ENCODE measurements at places on chromosomes 12 and 14.

GRCh38 chr12:45695035-45695434, 34.5 kb upstream of the ARID2 start:
- no peaks in the 10 kb centered on the region for H3K4me1 ChIP-seq
- no peak for DNase-seq
- no peak overlapping the region for H3K4me3 ChIP-seq
- no peak overlapping the region for H3K27ac ChIP-seq
- H3K36me3 ChIP-seq, result no peaks in the 10 kb centered on the region

DNA sequence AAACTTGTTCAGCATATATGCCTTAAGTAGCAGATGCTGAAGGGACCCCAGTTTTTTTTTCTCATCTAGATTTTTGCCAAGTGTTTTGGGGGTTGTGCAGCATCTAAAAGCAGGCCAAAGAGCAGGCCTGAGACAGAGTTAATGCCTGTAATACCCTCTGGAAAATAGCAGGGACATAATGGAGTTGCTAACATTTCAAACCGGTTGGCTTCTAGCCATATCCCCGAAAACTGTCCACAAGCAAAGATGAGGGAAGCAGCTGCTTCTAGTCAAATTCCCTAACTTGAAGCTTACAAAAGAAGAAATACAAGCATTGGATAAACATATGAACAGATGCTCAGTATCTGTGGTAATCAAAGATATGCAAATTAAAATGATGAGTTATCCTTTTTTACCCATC, 52.1 kb upstream of the AEBP2 start:
- no peak overlapping the region for H3K4me3 ChIP-seq
- H3K36me3 ChIP-seq, result no peaks in the 10 kb centered on the region
- H3K4me1 ChIP-seq, result peaks cover 2% of the 10 kb centered on the region
- H3K27ac ChIP-seq, result no peak overlapping the region

- H3K27me3 ChIP-seq, result no peaks in the 10 kb centered on the region
- no peak overlapping the region for H3K27ac ChIP-seq
- no peaks in the 10 kb centered on the region for H3K36me3 ChIP-seq
- DNase-seq, result no peak
- no peak overlapping the region for H3K4me3 ChIP-seq
These were observed 1224.9 kb upstream of the TMEM132C start for GRCh38 chr12:127041985-127042625.

- H3K27me3 ChIP-seq, result no peaks in the 10 kb centered on the region
- no peak overlapping the region for H3K4me3 ChIP-seq
- H3K27ac ChIP-seq, result no peak overlapping the region
- no peaks in the 10 kb centered on the region for H3K4me1 ChIP-seq
- no peak for DNase-seq
These were observed 292.0 kb downstream of the RPAP3 start for GRCh38 chr12:47413806-47414205.

DNA sequence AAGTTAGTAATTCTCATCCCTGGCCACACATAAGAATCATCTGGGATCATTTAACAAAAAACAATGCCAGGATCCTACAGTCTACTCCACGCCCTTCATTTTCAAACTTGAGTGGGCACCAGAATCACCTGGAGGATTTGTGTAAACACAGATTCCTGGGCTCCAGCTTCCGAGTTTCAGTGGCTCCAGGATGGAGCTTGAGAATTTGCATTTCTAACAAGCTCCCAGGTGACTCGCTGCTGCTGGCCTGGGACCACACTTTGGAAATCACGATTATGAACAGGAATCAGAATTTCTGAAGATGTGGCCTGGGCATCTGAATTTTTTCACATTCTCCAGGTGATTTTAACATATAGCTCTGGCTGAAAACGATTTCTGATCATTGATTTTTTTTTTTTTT, 234.8 kb downstream of the CACNA1C start:
- peaks cover 7% of the 10 kb centered on the region for H3K27me3 ChIP-seq
- peaks cover 3% of the 10 kb centered on the region for H3K4me1 ChIP-seq
- no peak overlapping the region for H3K27ac ChIP-seq
- H3K4me3 ChIP-seq, result no peak overlapping the region

DNA sequence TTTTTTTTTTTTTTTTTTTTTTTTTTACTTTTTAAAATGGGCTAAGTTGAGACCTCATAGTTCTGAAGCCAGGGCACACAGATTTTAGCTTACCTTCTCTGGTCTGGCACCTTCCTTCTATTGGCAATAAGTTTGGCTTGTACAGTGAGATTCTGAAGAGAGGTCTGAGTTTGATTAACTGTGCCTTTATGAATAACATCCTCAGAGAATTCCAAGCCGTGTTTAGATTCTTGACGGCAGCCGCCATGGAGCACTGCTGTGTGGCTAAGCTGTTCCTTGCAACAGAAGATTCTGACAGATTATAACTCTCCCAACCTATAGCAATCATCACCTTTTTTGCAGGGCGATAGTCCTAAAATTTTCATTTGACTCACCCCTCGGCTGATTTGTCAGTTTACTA, 354.9 kb upstream of the FAR2 start:
- H3K4me3 ChIP-seq, result no peak overlapping the region
- H3K36me3 ChIP-seq, result no peaks in the 10 kb centered on the region
- H3K4me1 ChIP-seq, result no peaks in the 10 kb centered on the region
- H3K27me3 ChIP-seq, result no peaks in the 10 kb centered on the region

DNA sequence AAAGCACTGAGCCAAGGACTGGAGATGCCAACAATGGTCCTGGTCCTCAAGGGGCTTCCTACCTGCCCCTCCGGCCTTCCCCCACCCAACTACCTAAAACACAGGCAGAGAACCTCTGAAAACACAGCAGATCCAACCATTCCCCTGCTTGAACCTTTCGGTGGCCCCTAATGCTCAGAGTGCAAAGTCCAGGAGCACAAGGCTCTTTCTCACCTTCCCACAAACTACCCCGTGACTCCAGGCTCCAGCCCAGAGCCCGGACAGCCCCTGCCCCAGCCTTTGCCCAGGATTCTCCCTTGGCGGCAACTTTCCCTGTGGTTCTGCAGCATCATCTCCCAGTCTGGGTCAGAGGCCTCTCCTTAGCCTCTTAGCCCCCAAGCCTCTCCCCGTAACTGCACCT, 1.6 kb upstream of the CD9 start:
- H3K36me3 ChIP-seq, result no peaks in the 10 kb centered on the region
- DNase-seq, result no peak
- H3K4me1 ChIP-seq, result peaks cover 29% of the 10 kb centered on the region
- no peak overlapping the region for H3K27ac ChIP-seq
- peaks cover 57% of the 10 kb centered on the region for H3K27me3 ChIP-seq
- no peak overlapping the region for H3K4me3 ChIP-seq

DNA sequence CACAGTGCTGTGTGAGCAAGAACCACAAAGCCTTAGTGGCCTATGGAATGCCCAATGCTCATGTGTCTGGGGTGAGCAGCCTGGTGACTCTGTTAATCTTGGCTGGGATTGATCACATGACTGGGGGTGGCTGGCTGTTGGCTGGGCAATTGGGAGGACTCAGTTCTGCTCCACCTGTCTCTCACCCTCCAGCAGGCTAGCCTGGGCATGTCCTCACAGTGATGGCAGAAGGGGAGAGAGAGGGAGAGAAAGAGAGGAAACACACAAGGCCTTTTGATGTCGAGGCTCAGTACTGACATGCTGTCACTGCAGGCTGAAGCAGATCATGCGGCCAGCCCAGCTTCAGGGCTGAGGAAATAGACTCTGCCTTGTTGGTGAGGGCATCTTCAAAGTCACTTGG, 136.8 kb downstream of the TBX5 start:
- no peaks in the 10 kb centered on the region for H3K36me3 ChIP-seq
- no peak for DNase-seq
- peak overlapping the region; percentile 4 for H3K4me3 ChIP-seq
- no peak overlapping the region for H3K27ac ChIP-seq

DNA sequence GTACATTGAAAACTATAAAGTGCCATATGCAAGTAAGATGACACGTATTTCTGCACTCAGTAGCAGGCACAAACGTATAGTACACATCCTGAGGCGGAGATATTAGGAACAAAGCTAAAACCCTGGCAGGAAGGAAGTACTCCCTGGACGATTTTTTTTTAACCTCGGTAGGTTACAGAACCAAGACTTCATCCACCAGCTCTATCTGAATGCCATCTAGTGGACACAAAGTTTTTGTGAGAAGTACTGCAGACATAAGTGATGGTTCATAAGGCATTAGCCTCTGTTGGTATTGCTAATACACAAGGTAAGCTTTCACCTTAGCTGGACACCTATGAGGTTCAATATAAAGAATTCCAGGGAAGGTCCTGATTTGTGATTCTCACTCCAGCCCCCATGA, 83.0 kb upstream of the CCDC196 start:
- DNase-seq, result no peak
- no peaks in the 10 kb centered on the region for H3K36me3 ChIP-seq
- H3K27me3 ChIP-seq, result no peaks in the 10 kb centered on the region

- DNase-seq, result peak; percentile 30
- no peaks in the 10 kb centered on the region for H3K36me3 ChIP-seq
- no peak overlapping the region for H3K4me3 ChIP-seq
- no peaks in the 10 kb centered on the region for H3K27me3 ChIP-seq
These were observed 164.6 kb downstream of the TMEM117 start for GRCh38 chr12:44000309-44000952.

- no peak for DNase-seq
- no peak overlapping the region for H3K27ac ChIP-seq
- no peaks in the 10 kb centered on the region for H3K4me1 ChIP-seq
- H3K4me3 ChIP-seq, result no peak overlapping the region
- no peaks in the 10 kb centered on the region for H3K27me3 ChIP-seq
These were observed 52.0 kb upstream of the SAV1 start for GRCh38 chr14:50719911-50720759.

DNA sequence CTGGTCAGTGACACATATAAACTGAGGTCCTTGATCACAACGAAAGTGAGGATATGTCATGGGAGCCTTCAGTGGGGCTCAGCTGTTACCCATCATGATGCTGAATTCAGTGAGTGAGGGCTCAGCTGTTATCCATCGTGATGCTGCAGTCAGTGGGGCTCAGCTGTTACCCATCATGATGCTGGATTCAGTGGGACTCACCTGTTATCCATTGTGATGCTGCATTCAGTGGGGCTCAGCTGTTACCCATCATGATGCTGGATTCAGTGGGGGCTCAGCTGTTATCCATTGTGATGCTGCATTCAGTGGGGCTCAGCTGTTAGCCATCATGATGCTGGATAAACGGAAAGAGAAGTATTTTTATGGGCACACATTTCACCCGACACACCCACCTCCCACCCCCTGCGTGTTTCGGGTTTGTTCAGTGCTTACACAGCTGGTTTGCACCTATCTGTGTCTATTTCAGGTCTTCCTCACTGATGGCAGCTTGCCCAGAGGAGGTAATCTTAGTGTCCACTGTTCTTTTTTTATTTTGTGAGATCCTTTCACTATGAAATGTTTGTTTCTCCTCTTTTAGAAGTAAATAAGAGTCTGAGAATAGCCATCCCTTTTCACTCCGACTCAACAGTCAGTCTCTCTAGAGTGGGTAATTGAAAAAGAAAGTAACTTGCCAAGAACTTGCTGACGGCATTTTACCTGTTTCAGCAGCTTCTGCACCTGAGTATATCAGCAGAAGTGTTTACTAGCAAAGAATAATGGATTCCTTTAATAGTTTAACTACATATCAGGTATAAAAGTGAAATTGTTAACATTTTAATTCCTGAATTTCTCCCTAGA, 183.0 kb downstream of the ERC1 start:
- peaks cover 6% of the 10 kb centered on the region for H3K4me1 ChIP-seq
- H3K36me3 ChIP-seq, result no peaks in the 10 kb centered on the region
- no peak overlapping the region for H3K4me3 ChIP-seq

DNA sequence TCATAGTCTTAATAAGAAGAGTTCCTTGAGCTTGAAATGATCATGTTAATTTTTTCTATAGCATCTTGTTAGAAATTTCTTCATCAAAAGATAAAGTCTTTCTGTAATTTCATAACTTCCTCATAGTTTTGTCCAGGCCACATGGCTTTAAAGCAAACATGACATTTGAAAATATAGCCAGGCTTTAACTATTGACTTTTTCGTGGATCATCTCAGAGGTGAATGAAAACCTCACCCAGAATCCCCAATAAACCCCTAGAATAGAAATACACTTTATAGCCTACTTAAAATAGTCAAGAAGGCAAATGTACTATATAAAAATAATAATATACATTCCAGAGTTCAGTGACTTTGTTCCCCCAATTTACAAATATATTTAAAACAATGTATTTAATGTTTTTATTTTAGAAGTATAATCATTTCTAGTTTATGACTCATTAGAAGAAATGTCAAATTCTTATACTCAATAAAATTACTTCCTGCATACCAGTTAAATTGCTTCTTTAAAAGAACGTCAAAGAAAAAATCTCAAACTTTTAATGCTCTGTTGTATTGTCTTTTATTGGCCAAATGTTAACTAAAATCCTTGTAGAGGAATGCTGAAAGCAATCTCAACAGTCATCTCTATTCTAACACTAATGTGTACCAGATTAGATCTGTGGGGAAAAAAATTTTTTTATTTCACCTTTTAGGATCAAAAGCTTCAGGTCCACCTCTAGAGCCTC, 21.6 kb downstream of the EXOC5 start:
- no peak overlapping the region for H3K4me3 ChIP-seq
- no peak for DNase-seq
- H3K27ac ChIP-seq, result no peak overlapping the region
- no peaks in the 10 kb centered on the region for H3K27me3 ChIP-seq

DNA sequence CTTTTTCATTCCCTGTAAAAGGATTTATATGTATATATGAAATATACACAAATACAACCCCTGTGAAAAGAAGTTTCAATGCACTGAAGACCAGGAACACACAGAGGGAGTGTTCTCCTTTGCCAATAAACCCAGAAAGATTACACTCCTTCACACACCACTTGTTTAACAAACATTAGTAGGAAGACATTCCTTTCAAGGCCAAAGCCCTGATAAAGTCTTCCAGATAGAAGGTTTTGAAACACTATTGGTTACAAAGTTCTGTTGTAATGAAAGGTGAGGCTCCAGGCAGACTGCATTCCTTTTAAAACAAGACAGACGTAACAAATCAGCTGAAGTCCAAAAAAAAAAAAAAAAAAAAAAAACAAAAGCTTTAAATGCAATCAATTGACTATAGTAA, 81.0 kb downstream of the PTPN21 start:
- no peaks in the 10 kb centered on the region for H3K27me3 ChIP-seq
- H3K27ac ChIP-seq, result no peak overlapping the region
- DNase-seq, result no peak
- no peak overlapping the region for H3K4me3 ChIP-seq
- H3K36me3 ChIP-seq, result peaks cover 38% of the 10 kb centered on the region
- H3K4me1 ChIP-seq, result no peaks in the 10 kb centered on the region

GRCh38 chr14:93046705-93047050, 69.0 kb downstream of the ITPK1 start:
- no peaks in the 10 kb centered on the region for H3K36me3 ChIP-seq
- H3K27ac ChIP-seq, result no peak overlapping the region
- peaks cover 24% of the 10 kb centered on the region for H3K4me1 ChIP-seq
- peaks cover 42% of the 10 kb centered on the region for H3K27me3 ChIP-seq

DNA sequence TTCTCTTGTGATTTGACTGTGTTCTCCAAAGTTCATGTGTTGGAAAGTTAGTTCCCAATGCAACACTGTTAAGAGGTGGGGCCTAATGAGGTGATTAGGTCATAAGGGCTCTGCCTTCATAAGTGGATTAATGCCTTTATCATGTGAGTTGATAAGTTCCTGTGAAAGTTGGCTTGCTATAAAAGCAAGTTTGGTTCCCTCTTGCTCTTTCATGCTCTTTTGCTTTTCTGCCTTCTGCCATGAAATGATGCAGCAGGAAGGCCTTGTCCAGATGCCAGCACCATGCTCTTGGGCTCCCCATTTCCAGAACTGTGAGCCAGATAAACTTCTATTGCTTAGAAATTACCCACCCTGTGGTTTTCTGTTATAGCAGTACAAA, 41.9 kb downstream of the SLC16A7 start:
- peaks cover 1% of the 10 kb centered on the region for H3K4me1 ChIP-seq
- H3K36me3 ChIP-seq, result no peaks in the 10 kb centered on the region
- H3K4me3 ChIP-seq, result no peak overlapping the region
- no peak overlapping the region for H3K27ac ChIP-seq
- no peaks in the 10 kb centered on the region for H3K27me3 ChIP-seq

All from neuronal stem cell (in vitro differentiated cells).